ENCODE measurements at places on chromosomes 2 and 18.

GRCh38 chr2:174053355-174054151, 88.4 kb upstream of the SP3 start:
- no peak overlapping the region for H3K4me3 ChIP-seq
- DNase-seq, result no peak
- H3K4me1 ChIP-seq, result peaks cover 11% of the 10 kb centered on the region
- no peaks in the 10 kb centered on the region for H3K36me3 ChIP-seq

DNA sequence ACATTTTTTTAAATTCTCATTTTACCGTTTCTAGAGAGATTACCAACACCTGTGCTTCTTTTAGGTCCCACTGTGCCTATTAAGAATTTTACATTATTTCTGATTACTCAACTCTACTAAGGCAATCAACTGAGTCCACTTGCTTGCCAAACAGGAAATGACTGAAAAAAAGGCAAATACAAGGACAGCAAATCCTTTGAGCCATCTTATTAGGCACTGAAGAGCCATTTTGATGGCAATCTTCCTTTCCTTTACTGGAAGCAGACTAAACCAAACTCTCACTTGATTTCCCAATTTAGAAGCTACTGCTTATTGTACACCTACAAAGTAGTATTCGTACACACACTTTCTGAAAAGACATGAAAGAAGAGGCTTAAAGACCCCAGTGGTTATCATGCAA, 121.4 kb upstream of the COL3A1 start:
- no peak for DNase-seq
- H3K4me1 ChIP-seq, result no peaks in the 10 kb centered on the region
- no peak overlapping the region for H3K27ac ChIP-seq
- H3K36me3 ChIP-seq, result no peaks in the 10 kb centered on the region
- H3K4me3 ChIP-seq, result no peak overlapping the region

- no peak for DNase-seq
- H3K36me3 ChIP-seq, result no peaks in the 10 kb centered on the region
- H3K4me1 ChIP-seq, result no peaks in the 10 kb centered on the region
- no peak overlapping the region for H3K27ac ChIP-seq
These were observed 65.0 kb downstream of the SLC39A10 start for GRCh38 chr2:195722075-195722474.

DNA sequence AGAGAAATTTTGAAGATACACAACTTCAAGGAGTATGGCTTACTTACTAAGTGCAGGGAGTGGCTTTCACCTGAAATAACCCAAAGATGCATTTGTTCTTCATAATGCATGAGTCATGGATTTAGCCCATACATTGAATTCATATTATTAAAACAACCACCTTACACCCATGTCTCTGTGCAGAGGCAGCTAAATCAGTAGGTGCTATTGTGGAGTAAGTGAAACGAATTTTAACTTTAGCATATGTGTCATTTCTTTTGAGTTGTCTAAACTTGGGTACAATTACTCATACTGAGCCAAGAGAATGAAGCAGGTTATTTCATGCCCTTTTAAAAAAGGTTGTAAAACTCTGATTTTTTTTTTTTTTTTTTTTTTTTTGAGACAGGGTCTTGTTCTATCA, 11.0 kb upstream of the ANKRD29 start:
- no peak overlapping the region for H3K27ac ChIP-seq
- DNase-seq, result no peak

DNA sequence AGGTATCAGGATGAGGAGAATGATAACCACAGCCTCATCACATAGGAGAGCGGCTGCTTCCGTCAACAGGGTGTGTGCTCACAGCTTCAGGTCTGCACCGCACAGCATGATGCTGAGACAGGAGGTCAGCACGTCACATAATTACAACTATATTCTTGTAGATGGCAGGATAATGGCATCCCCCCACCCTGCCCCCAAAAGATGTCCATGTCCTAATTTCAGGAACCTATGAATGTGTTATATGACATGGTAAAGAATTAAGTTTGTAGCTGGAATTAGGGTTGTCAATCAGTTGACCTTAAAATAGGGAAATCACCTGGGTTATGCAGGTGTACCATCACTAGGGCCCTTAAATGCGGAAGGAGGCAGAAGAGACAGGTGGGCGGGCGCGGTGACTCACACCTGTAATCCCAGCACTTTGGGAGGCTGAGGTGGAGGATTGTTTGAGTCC, 73.9 kb downstream of the ARL4C start:
- H3K36me3 ChIP-seq, result no peaks in the 10 kb centered on the region
- no peak overlapping the region for H3K4me3 ChIP-seq
- DNase-seq, result no peak
- H3K27ac ChIP-seq, result peak overlapping the region; percentile 78
- H3K4me1 ChIP-seq, result peaks cover 67% of the 10 kb centered on the region

DNA sequence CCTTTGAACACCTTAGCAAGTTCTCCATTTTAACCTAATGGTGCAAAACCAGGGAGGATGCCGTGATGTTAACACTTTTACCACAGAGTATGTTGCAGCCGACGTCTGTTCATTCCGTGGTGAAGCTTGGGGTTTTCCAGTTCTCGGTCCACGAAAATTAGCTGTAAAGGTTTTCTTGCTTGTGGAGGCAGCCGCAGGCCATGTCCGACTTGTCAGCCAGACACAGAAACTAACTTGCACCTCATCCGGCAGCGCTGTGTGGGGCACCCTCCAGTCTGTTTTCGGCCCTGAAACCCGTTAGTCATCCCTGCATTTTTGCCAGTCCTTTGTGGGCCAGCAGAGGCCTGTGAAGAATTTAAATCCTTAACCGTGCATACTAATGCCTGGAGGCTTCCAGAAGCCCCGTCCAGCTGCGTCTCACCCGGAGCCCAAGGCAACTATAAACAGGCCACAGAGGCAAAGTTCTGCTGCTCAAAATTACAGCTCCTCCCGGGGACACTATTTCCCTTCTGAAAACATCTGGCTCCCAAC, 70.6 kb downstream of the SH3YL1 start:
- H3K4me1 ChIP-seq, result no peaks in the 10 kb centered on the region
- no peak overlapping the region for H3K27ac ChIP-seq
- no peak overlapping the region for H3K4me3 ChIP-seq
- no peaks in the 10 kb centered on the region for H3K27me3 ChIP-seq

- peaks cover 5% of the 10 kb centered on the region for H3K4me1 ChIP-seq
- DNase-seq, result no peak
- H3K36me3 ChIP-seq, result no peaks in the 10 kb centered on the region
- no peak overlapping the region for H3K4me3 ChIP-seq
- no peak overlapping the region for H3K27ac ChIP-seq
These were observed 102.9 kb downstream of the TPO start for GRCh38 chr2:1515986-1516797.

GRCh38 chr2:14633461-14634181, 1.1 kb downstream of the LRATD1 start:
- H3K4me3 ChIP-seq, result peak overlapping the region; percentile 68
- peaks cover 17% of the 10 kb centered on the region for H3K4me1 ChIP-seq
- no peak for DNase-seq
- H3K27me3 ChIP-seq, result no peaks in the 10 kb centered on the region

DNA sequence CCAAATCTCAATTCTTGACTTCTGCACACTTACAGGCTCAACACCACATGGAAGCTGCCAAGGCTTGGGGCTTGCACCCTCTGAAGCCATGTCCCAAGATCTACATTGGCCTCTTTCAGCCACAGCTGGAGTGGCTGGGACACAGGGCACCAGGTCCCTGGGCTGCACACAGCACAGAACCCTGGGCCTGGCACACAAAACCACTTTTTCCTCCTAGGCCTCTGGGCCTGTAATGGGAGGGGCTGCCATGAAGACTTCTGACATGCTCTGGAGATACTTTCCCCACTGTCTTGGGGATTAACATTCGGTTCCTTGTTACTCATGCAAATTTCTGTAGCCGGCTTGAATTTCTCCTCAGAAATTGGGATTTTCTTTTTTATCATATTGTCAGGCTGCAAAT, 29.9 kb downstream of the SP9 start:
- no peaks in the 10 kb centered on the region for H3K36me3 ChIP-seq
- H3K4me3 ChIP-seq, result no peak overlapping the region
- H3K4me1 ChIP-seq, result no peaks in the 10 kb centered on the region
- no peak for DNase-seq

GRCh38 chr2:120809151-120809550, 73.5 kb downstream of the GLI2 start:
- peaks cover 3% of the 10 kb centered on the region for H3K4me1 ChIP-seq
- no peak overlapping the region for H3K4me3 ChIP-seq
- H3K36me3 ChIP-seq, result no peaks in the 10 kb centered on the region
- no peak overlapping the region for H3K27ac ChIP-seq
- H3K27me3 ChIP-seq, result no peaks in the 10 kb centered on the region

DNA sequence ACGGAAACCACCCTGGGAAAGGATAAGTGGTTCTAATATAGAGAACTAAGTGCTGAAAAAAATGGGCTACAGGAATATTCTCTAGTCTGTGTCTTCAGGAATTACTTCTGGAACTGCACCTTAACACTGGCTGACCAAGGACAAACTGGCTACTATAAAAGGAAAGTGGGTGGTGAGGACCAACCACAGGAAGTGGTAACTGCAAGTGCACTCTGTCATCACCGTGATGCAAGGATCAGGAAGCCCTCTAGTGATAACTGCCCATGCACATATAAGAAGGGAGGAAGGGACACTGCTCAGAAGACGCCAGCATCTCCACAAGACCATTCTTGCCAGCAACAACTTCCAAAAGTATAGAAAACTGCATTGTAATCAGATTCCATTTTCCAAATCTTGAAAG, 424.4 kb upstream of the RGPD4 start:
- no peaks in the 10 kb centered on the region for H3K36me3 ChIP-seq
- no peak overlapping the region for H3K27ac ChIP-seq
- no peaks in the 10 kb centered on the region for H3K4me1 ChIP-seq
- no peak for DNase-seq
- H3K4me3 ChIP-seq, result no peak overlapping the region
- no peaks in the 10 kb centered on the region for H3K27me3 ChIP-seq

DNA sequence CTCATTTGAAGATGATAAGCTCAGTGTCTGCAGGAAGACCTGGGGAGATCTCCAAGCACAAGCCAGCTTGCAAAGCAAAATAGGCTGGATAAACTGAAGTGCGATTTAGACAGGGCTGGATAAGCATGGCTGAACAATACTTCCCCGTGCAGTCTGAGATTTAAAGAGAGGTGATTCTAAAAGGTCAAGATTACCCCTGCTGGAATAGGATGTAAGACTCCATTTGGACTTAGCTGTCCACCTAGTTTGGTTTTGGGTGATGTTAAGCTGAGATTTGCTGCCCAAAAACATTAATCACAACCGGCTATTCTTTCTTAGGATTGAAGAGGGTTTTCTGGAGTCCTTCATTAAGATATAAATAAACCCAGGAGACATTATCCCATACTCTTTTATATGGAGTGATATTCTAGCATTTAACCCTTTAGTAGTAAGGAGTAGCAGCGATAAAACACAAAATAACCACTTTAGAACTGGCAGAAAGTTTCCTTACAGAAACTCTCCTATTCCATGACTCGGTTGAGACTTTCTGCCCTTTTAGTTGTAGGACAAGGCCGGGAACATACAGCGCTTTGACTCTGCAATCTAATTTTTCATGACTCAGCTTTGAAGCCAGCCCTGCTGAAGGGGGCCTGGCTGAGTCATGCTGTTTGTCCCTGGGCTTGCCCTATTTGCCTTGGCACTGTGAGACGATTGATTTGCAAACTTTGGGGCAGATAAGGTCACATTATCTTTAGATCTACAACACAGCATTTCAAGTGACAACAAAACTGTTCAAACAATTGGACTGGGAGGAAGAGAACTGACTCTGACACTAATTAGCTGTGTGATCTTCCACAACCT, 238.2 kb downstream of the GCA start:
- H3K4me1 ChIP-seq, result no peaks in the 10 kb centered on the region
- H3K27me3 ChIP-seq, result no peaks in the 10 kb centered on the region
- H3K36me3 ChIP-seq, result no peaks in the 10 kb centered on the region
- no peak for DNase-seq

GRCh38 chr2:109246176-109246575, 117.2 kb downstream of the SH3RF3 start:
- DNase-seq, result no peak
- no peak overlapping the region for H3K4me3 ChIP-seq
- no peaks in the 10 kb centered on the region for H3K27me3 ChIP-seq
- H3K27ac ChIP-seq, result no peak overlapping the region
- H3K4me1 ChIP-seq, result peaks cover 33% of the 10 kb centered on the region
- no peaks in the 10 kb centered on the region for H3K36me3 ChIP-seq

DNA sequence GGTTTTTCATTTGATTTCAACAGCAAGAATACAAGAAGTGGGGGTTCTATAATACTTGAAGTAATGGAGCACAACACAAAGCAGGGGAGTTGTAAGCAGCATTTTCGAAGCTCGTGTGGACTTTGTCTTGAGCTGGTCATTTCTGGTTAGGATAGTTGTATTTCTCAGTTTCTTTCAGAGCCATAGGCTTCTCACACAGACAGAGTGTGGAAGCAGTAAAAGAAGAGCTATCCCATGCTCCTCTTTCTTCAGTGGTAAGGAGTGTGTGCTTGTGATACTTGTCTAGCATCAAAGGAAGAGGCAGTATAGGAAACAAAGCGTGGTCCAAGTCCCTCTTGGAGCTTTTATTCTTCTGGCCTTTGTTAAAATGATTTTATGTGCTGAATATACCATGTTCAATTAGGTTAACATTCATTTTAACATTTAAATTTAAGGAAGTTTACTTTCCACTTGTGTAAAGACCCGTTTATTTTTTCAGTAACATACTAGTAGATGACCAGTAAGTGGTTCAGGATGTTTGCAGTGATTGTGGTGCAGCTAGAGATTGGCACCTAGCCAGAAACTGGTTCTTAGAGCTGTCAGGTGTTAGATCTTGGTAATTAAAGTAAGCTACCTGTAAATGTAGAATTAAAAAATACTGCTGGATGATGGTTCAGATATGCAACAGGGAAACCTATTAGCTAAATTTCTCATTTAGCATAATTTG, 14.6 kb downstream of the CCNYL1 start:
- H3K4me1 ChIP-seq, result no peaks in the 10 kb centered on the region
- no peaks in the 10 kb centered on the region for H3K27me3 ChIP-seq
- H3K36me3 ChIP-seq, result no peaks in the 10 kb centered on the region

- no peak overlapping the region for H3K27ac ChIP-seq
- H3K36me3 ChIP-seq, result peaks cover 73% of the 10 kb centered on the region
- no peaks in the 10 kb centered on the region for H3K27me3 ChIP-seq
- no peak for DNase-seq
- no peaks in the 10 kb centered on the region for H3K4me1 ChIP-seq
These were observed 88.5 kb upstream of the EMILIN2 start for GRCh38 chr18:2758309-2758708.

GRCh38 chr2:26008851-26009566, 24.9 kb upstream of the RAB10 start:
- DNase-seq, result no peak
- H3K4me1 ChIP-seq, result peaks cover 35% of the 10 kb centered on the region
- peak overlapping the region; percentile 84 for H3K27ac ChIP-seq
- no peaks in the 10 kb centered on the region for H3K27me3 ChIP-seq
- H3K4me3 ChIP-seq, result no peak overlapping the region

DNA sequence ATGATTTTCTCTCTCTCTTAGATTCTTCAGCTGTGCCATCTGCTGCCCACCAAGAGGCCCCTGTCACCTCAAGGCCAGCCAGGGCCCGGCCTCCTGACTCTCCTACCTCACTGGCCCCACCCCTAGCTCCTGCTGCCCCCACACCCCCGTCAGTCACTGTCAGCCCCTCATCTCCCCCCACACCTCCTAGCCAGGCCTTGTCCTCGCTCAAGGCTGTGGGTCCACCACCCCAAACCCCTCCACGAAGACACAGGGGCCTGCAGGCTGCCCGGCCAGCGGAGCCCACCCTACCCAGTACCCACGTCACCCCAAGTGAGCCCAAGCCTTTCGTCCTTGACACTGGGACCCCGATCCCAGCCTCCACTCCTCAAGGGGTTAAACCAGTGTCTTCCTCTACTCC, 9.4 kb upstream of the GMPPA start:
- H3K4me3 ChIP-seq, result no peak overlapping the region
- no peak overlapping the region for H3K27ac ChIP-seq
- H3K36me3 ChIP-seq, result no peaks in the 10 kb centered on the region
- peaks cover 8% of the 10 kb centered on the region for H3K4me1 ChIP-seq
- no peaks in the 10 kb centered on the region for H3K27me3 ChIP-seq

Data from esophagus squamous epithelium (tissue), 5 donors.